ENCODE measurements at places on chromosomes 16 and 17.

DNA sequence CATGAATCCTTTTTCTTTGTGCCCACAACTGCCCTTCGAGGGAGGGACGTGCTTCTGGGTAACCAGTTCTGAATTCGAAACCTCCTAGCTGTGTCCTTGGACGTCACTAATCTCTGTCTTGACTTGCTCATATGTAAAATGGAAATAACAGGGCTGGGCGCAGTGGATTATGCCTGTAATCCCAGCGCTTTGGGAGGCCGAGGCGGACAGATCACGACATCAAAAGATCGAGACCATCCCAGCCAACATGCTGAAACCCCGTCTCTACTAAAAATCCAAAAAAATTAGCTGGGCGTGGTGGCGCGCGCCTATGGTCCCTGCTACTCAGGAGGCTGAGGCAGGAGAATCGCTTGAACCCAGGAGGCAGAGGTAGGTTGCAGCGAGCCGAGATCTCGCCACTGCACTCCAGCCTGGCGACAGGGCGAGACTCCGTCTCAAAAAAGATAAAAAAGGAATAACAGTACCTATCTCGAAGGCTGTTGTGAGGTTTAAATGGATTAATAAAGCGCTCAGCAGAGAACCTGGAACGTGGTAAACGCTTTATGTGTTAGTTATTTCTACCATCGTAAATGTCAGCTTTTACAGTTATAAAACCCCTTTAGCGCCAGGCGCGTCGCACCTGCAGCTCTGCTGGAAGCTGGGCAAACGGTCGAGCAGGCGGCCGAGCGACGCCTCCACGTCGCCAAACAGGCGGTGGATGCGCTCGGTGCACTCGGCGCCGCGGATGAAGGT, 641 bp downstream of the COG8 start:
- DNase-seq: no peak

GRCh38 chr17:28347261-28347891, 10.0 kb downstream of the POLDIP2 start:
- no peak for DNase-seq

- no peak for DNase-seq
Observed at GRCh38 chr16:30053376-30054015, 12.1 kb upstream of the ALDOA start.

DNA sequence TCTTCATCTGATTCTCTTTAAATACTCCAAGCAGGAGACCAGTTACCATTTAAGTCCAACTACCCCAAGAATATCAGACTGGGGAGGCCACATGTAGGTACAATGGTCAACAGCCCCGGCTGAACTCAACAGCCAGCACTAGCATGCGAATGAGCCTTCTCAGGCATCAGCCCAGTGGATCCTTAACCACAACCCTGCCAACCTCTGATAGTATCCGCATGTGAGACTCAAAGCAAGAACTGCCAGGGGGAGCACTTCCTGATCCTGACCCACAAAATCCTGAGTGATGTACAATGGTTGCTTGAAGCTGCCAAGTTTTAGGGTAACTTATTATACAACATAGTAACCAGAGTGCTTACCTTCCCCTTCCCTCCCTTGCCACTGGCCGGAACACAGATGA, 4.0 kb downstream of the PYY start:
- DNase-seq: no peak

GRCh38 chr16:81499576-81500380, 55.2 kb downstream of the CMIP start:
- no peak for DNase-seq

- DNase-seq: no peak
Observed at GRCh38 chr16:14389359-14389758, 240.7 kb downstream of the PARN start.

Data from activated T-cell treated with anti-CD3 and anti-CD28 coated beads for 4 hours (primary cell).